Activated effector memory CD4-positive, alpha-beta T cell treated with Interleukin-2 at 50 U/mL for 16 hours (primary cell): ENCODE measurements at places on chromosomes 16 and 17.
A peak's percentile ranks its signal among the peaks of the same experiment; 100 is the strongest.

DNA sequence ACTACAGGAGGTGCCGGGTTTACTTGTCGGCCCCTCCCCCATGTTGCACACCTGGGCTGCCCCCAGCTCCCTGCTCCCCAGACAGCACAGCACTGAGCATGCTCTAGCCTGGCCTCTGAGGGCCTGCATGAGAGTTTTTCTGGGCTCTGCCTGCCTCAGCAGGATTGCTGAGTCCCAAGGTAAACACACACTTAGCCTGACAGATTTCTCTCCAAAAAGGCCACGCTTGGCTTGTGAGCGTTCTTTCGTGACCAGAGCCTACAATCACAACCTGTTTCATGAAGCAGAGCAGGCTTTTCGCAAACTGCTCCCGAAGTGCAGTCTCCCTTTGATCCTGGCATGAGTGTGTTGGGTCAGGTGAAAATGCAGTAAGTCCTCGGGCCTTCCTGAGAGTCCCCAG, 9.8 kb upstream of the CD300E start:
- DNase-seq = no peak

- peak; percentile 54 for DNase-seq
Observed at GRCh38 chr16:38941-39892, 14.2 kb downstream of the POLR3K start.

DNA sequence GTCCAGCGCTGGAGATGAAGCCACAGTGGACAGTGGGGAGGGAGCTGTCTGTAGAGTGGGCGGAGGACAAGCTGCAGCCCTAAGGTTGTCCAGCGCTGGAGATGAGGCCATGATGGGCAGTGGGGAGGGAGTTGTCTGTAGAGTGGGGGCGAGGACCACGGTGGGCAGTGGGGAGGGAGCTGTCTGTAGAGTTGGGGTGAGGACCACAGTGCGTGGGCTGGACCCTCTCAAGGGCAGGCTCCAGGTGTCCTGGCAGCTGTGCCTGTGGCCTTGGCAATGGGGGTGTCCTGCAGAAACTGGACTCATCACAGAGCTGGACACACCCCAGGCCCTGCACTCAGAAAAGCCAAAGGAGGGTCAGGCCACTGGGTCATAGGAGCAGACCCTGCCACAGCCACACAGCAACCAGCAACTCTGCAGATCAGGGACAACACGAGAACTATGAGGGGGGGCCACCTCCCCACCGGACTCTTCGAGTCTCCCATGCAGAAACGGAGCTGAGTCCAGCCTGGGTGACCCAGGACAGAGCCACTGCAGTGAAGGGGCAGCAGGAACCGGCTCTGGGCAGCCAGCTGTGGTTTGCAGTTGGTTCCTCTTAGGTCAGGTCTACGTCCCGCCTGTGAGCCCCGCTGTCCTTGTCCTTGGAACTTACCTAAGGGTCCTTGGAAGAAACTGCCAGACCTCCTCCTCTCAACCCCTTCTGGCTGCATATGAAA, 33.4 kb upstream of the CBFA2T3 start:
- DNase-seq = no peak

GRCh38 chr17:81317530-81317821, 22.4 kb upstream of the SLC38A10 start:
- no peak for DNase-seq

GRCh38 chr17:79799538-79800324, 2.9 kb upstream of the CBX8 start:
- DNase-seq = no peak

GRCh38 chr16:6209355-6209930, 1111.8 kb upstream of the EEF2KMT start:
- DNase-seq = no peak

- DNase-seq = no peak
Observed at GRCh38 chr16:88697831-88698615, 8.2 kb downstream of the RNF166 start.

GRCh38 chr17:50822550-50822949, 12.8 kb upstream of the WFIKKN2 start:
- no peak for DNase-seq

DNA sequence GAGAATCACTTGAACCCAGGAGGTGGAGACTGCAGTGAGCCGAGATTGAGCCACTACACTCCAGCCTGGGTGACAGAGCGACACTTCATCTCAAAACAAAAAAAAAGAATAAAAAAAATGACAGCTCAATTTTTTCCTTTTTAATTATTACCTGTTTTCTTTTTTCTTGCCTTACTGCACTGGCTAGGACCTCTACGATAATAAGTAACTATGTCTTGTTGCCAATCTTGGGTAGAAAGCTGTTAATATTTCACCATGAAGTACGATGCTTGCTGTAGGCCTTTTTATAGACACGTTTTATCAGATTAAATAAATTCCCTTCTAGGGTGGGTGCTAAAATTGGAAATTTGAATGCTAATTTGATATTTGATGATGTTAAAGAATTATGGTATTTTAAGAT, 82.8 kb downstream of the GLG1 start:
- DNase-seq = no peak

DNA sequence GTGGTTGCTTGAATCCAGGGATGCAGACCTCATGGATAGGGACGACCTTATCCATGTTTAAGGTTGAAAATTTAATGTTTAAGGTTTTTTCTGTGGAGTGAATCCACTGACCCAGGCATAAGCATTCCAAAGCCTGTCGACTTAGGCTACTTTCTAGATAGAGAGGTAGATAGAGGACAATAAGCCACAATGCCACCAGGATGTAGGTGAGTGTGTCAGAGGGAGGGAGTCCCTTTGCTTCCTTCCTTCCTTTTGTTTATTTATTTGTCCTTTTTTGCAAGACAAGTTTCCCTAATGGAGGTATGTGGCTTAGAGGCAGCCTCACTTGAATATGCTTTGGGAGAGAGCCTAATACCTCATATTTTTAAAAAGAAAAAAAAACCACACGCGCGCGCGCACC, 834.2 kb upstream of the SOX9 start:
- no peak for DNase-seq

DNA sequence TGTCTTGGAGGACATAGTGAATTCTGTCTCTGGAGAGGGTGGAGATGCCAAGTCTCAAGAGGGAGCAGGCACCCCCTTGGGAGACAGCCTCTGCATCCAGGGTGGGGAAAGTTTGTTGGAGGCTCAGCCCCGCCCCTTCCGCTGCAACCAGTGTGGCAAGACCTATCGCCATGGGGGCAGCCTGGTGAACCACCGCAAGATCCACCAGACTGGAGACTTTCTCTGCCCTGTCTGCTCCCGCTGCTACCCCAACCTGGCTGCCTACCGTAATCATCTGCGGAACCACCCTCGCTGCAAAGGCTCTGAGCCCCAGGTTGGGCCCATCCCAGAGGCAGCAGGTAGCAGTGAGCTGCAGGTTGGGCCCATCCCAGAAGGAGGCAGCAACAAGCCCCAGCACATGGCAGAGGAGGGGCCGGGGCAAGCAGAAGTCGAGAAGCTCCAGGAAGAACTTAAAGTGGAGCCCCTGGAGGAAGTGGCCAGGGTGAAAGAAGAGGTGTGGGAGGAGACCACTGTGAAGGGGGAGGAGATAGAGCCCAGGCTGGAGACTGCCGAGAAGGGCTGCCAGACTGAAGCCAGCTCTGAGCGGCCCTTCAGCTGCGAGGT, 5.2 kb downstream of the ZNF646 start:
- DNase-seq = no peak

- no peak for DNase-seq
Observed at GRCh38 chr16:49615576-49615975, 240.3 kb downstream of the ZNF423 start.

DNA sequence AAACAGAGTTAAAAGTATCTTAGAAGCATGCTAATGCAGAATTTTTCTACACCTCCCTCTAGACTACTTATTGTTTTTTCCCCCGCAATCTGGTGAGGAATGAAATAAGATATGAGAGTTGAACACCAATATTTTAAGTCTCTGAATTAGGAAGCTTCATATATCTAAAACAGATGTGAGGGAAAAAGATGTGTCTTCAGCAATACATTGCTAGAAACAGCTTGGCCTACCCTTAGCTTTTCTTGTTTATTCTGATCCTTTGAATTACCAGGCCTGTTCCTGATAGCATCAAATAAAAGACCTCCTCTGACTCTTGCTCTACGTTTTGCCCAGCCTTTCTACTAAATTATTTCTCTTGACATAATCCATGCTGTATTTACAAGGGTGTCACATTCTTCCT, 221.8 kb downstream of the CDH11 start:
- no peak for DNase-seq

DNA sequence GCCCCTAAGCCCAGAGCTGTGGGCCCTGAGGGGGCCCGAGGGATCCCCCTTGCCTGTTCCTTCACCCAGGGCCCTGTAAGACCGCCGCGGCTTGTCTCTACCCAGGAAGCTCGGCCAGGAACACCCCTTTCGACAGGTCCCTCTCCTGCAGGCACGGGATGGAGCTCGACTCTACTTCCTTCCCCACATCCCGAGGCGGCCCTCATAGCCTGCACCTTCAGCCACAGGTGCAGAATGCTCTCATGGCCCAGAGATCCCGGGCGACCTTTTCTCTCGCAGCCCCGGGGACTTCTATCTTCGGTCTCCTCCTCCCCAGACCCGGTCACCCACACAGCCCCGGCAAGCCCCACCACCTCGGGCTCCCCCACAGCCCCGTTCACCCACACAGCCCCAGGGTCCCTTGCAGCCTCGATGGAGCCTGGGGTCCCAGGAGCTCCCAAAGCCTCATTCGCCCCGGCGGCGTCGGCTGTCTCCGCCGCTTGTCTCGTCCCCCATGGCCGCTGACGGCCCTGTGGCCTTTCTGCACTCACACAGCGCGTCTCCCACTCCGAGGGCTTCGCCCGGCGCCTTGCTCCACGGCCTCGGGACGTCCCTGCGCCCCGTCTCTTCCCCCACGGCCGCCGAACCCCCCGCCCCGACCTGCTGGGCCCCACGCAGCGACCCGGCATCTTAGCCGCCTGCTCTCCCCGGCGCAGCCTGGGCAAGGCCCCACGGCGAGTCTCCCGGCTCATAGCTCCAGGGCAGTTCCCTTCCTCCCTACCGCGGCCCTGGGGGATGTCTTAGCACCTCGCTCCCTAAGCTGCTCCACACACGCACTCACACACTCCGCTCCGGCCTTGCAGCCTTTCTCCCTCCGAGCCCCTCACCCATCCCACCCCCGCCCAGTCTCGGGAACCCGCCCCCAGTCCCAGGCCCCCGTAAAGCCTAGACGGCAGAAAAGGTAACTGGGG, 650 bp downstream of the KIAA0753 start:
- peak; percentile 30 for DNase-seq

DNA sequence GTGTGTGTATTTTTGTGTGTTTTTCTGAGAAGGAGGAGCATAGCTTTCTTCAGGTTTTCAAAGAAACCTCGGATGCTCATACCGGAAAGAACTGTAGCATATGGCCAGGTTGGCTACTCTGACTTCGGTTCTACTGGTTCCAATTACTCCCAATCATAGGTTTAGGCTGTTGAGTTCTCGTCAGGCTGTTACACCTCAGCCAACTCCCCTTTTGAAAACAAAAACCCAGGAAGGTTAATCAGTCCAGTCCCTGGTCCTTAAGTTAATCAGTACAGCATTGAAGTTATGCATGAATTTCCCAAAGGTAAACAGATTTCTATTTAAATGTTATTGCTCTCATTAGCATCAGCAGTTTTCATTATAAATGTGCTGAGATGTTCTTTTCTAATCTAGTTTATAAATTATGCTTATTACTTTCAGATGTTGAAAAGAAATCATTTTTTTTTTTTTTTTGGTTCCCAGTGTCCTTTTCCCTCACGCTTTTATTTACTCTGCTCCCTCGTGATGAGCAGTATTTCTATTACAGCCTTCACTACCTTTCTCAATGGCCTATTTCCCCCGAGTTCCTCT, 111.0 kb downstream of the NPIPB5 start:
- no peak for DNase-seq

- no peak for DNase-seq
Observed at GRCh38 chr17:74078363-74078941, 125.0 kb upstream of the RPL38 start.

GRCh38 chr17:66087073-66087472, 104.9 kb downstream of the CEP112 start:
- no peak for DNase-seq

- no peak for DNase-seq
Observed at GRCh38 chr17:3008336-3009288, 54.8 kb downstream of the OR1D5 start.
